ENCODE measurements at places on chromosomes 1 and 21.
A peak's percentile ranks its signal among the peaks of the same experiment; 100 is the strongest.

DNA sequence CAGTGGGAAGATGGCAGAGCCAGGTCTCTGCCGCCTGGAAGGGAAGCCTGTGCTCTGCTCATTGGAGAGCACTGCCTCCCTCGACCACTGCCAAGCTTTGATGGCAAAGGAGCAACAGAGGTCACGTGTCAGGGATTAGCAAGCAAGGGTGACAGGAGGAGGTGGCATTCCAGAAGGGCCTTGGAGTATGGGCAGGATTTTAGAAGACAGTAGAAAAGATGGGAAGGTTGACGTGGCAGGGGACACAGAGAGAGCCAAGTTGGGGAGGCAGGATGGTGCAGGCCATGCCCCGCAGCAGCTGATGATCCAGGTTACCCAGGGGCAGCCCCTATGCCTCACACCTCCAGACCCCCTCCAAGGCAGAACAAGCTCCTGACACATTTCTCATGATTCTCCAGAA, 21.9 kb upstream of the LBR start:
- DNase-seq: no peak

DNA sequence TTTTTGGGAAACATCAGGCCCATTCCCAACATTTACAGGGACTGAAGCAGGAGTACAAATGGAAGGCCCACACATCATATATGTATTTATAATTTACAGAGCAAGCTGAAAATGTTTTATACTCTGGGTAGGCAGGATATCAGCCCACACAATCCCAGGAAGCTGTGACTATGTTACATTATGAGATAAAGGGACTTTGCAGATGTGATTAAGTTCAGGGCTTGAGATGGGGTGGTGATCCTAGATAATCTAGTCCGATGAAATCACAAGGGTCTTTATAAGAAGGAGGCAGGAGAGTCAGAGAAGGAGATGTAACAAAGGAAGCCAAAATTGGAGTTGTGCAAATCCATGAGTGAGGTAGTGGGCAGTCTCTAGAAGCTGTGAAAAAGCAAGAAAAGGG, 160.5 kb downstream of the PDE4B start:
- DNase-seq: no peak

GRCh38 chr1:91631718-91632330, 131.2 kb downstream of the CDC7 start:
- DNase-seq: no peak

DNA sequence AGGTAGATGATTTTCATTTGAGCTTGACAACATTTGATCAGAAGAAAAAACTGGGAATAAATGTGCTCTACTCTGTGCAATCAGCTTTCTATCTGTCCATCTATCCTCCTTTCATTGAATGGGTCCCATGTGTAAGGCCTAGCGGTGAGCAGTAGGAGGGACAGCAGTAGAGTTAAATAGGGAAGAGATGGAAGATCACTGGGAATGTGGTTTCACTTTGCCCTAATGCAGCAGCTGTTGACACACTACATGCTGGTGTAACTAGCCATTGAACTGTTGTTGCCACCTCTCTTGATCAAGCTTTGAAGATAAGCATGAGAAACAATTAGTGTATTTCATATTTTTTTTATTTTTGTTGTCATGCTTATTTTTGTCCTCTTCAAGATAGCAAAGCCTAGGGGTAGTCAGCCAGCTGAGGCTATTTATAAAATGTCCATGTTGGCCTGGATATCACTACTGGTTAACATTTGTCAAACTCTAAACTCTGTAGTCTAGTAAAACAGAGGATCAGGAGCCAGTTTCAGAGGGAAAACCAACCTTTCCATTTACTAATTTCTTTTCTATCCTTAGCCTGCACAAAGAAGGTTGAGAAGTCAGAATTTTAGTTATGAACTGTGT, 41.9 kb downstream of the CACNA1E start:
- no peak for DNase-seq

GRCh38 chr1:84298684-84299535, 2.6 kb upstream of the SAMD13 start:
- DNase-seq: peak; percentile 30
